Lung (tissue), 17 donors: ENCODE measurements at places on chromosomes 12 and 14. TPM values are rescaled to one million over a fixed set of nuclear protein-coding genes. Genes with fewer than 3 reads are reported as not detected.

The RPL10L gene
- total RNA-seq: not detected

The PLD4 gene
- 6.3 TPM for total RNA-seq

The PPM1H gene
- total RNA-seq: 9.0 TPM

The TTC9 gene
- total RNA-seq: 6.8 TPM

The KLHDC1 gene
- 5.9 TPM for total RNA-seq

The PRR4 gene
- total RNA-seq: 7.3 TPM

The LHX5 gene
- not detected for total RNA-seq

The RTL1 gene
- not detected for total RNA-seq

The TAS2R19 gene
- total RNA-seq: 25.0 TPM

The NINJ2 gene
- 5.8 TPM for total RNA-seq

The C1QL4 gene
- not detected for total RNA-seq

- no peak for DNase-seq
Measured at GRCh38 chr14:31895206-31895605, 181.9 kb upstream of the ARHGAP5 start.

GRCh38 chr12:57498132-57498502 lies 10.2 kb downstream of the MARS1 start:
- DNase-seq: no peak

- no peak for DNase-seq
Measured at GRCh38 chr12:5924342-5924741, 20.7 kb downstream of the ANO2 start.

DNA sequence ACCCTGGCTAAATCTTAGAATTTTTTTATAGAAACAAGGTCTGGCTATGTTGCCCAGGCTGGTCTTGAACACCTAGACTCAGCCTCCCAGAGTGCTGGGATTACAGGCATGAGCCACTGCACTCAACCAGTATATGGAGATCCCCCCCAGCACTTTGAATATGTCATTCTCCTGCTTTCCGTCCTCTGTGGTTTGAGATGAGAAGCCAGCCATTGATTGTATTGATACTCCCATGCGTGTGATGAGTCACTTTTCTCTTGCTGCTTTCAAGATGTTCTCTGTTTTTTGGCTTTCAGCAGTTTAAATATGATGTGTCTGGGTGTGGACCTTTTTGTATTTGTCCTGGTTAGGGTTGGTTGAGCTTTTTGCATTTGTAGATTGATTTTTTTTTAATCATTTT lies 75.2 kb upstream of the DNM1L start:
- DNase-seq: no peak

- DNase-seq: no peak
Measured at GRCh38 chr12:11872055-11872454, 198.7 kb upstream of the BCL2L14 start.

- no peak for DNase-seq
Measured at GRCh38 chr12:58710901-58711300, 209.4 kb downstream of the LRIG3 start.

- DNase-seq: no peak
Measured at GRCh38 chr14:78142998-78143397, 27.2 kb upstream of the NRXN3 start.

DNA sequence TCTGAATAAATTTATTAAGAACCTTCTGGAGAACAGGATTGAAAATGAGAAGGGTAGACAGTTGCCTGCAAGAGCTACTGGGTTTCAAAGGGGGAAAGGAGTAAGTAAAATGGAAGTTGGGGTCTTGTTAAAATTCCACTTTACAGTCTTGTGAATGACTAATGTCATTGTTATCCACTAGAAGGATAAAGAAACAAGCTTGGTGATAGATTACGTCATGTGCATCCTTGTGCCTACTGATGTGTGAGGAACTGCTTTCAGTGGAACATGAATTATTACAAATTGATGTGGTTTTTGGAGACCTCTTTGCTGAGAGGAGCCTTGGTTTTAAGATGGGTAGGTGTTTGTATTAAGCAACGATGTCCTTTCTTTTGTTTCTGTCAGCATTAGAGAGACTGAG lies 272.5 kb upstream of the PRICKLE1 start:
- no peak for DNase-seq

- DNase-seq: peak; percentile 82
Measured at GRCh38 chr12:116525418-116526001, 33.7 kb upstream of the MAP1LC3B2 start.

GRCh38 chr14:91114079-91115065 lies 499 bp downstream of the DGLUCY start:
- peak; percentile 87 for DNase-seq

DNA sequence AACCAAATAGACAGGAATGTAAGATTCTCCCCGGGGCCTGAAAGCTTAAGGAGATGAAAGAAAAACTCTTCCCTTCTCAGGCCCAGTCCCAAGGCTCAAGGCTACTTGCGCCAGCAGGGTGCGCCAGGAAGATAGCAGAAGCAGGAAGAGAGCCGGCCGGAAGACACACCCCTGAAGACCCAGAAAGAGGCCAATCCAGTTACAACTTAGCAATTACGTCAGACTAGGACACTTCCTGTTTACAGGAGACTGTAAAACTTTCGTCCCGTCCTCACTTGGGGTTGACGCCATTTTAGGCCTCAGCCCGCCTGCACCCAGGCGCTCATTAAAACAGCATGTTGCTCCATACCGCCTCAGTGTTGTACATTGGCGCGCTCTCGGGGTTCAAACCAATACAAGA lies 9.4 kb downstream of the COX16 start:
- DNase-seq: no peak

- no peak for DNase-seq
Measured at GRCh38 chr14:88164906-88165534, 158.0 kb downstream of the KCNK10 start.

- peak; percentile 93 for DNase-seq
Measured at GRCh38 chr12:13211859-13212664, 15.5 kb downstream of the EMP1 start.

DNA sequence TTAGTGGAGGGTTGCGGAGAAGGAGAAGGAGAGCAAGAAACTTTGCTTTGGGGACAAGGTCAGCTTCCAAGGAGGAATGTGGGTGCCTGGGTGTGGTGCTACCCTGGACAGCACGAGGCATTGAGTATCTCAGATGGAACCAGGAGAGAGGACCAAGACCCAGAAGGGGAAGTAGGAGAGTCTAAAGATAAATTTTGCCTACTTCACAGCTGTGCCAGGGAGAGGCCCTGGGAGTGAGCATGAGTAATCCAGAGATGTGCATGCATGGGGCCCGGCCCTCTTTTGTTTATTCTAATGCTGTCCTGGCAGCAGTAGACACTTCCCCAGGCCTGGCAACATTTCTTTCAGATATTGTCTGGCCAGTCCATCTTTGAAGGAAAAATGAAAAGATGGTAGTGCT lies 49.5 kb upstream of the GNPNAT1 start:
- no peak for DNase-seq

- no peak for DNase-seq
Measured at GRCh38 chr12:3262470-3262869, 185.3 kb downstream of the TSPAN9 start.

DNA sequence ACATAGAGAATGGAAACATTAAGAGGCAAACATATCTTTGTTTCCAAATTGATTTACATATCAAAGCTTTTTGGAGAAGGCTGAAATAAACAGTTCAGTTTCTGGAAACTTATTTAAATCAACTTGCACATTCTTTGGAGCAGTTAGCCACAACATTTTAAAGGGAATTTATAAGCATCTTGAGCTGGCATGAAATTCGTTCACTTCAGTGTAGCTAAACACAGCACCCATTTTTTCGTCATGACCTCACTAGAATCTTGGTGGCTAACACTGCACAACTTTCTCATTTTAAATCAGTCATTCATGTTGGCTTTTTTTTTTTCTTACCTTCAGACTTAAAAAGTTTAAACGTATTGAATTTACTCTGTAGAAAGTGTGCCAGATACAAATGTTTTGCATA lies 1139.9 kb upstream of the FLRT2 start:
- DNase-seq: no peak

GRCh38 chr14:85468816-85469215 lies 61.1 kb upstream of the FLRT2 start:
- DNase-seq: peak; percentile 26

DNA sequence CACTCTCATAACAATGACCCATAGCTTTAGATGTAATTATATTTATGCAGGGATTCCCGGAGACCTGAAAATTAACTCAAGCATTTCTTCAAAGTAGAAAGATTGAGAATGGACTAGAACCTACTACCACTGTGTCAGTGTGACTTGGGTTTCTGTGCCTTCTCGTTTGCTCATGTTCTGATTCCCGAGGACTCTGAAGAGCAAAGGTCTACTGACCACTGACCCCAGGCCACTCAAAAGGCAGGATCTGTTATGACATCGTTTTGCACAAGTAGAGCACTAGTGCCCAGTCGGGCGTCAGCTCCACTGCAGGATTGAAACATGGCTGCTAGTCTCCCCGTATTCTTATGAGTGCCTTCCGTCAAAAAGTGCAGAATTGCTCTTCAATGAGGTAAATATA lies 53.8 kb upstream of the DHRS4 start:
- DNase-seq: no peak

DNA sequence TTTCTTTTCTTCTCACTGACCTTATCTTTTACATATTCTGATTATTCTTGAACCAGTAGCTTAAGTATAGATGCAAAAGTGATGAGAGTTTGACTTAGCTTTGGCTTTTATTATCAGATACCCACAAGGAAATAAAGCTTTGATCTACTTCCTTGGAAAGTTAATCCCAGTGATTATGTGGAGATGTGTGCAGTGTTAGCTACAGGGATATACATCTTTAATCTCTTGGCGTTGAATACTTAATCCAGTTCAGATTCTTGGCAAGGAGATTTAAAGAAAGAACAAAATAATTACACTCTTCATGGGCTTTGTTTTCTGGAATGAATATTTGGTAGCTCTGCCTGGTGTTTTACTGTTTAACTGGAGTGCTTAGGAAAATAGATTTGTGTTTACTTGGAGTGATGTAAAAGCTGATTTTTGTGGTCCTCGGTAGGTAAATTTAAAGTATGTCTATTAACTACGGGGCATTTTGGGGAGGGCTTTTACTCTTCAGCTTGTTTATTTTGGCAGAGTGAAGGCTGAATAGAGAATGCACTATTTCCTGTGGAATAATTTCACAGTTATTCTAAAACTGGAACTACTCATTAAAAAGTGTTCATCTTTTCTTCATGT lies 150.1 kb upstream of the LRIG3 start:
- DNase-seq: peak; percentile 57

DNA sequence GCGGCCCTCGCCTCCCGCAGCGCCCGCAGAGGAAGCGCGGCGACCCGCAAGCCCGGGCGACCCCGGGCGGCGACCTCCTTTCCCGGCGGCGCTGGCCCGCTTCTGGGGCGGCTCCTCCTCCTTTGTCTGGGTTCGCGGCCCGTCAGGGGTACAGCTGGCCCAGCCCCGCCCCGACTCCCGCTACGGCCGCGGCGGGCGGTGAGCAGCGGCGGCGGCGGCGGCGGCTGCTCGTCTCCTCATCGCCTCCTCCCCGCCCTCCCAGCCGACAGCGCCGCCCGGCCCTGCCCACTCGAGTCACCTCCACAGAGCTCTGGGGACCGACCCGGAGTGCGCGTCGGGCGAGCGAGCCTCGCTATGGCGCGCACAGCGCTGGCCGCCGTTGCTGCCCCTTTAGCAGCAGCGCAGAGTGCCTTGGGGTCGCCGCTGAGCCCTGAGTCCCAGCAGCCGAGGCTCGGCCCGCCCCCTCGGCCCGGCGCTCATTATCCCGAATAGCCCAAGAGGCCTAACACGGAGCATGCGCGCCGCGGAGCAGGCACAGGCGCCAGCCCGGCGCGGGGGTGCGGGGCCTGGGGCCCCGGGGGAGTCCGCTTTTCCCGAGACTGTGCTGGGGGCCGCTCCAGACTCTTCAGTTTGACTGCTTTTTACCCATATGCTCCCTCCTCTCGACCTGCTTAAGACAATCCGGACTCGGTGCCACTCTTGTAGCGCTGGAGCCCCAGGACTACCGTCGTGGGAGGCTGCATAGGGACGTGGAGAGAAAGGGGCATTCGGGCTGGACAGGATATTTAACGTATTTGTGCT lies at the start of gene SOS2:
SOS2 (minus strand) TSS at position 104 of the 801 bp plus-strand sequence. CDS start 295 bp downstream, outside the sequence.
- peak; percentile 95 for DNase-seq

GRCh38 chr12:100215209-100215608 lies 14.6 kb downstream of the ACTR6 start:
- DNase-seq: no peak

GRCh38 chr14:103020271-103021170 lies 36.8 kb downstream of the CDC42BPB start:
- DNase-seq: peak; percentile 48

- no peak for DNase-seq
Measured at GRCh38 chr12:116616536-116617248, 57.5 kb downstream of the MAP1LC3B2 start.

DNA sequence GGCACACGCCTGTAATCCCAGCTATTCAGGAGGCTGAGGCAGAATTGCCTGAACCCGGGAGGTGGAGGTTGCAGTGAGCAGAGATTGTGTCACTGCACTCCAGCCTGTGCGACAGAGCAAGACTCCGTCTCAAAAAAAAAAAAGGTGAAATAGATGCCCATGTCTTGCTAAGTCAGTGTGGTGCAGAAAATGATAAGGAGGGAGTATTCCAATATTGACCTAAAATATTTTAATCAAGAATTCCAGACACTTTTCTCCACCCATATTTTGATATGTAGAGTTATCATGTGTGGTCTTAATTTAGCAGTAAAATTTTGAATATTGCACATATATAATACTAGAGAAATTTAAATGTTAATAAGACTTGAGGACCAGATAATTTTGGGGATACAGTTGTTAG lies 57.7 kb downstream of the WNK1 start:
- no peak for DNase-seq

DNA sequence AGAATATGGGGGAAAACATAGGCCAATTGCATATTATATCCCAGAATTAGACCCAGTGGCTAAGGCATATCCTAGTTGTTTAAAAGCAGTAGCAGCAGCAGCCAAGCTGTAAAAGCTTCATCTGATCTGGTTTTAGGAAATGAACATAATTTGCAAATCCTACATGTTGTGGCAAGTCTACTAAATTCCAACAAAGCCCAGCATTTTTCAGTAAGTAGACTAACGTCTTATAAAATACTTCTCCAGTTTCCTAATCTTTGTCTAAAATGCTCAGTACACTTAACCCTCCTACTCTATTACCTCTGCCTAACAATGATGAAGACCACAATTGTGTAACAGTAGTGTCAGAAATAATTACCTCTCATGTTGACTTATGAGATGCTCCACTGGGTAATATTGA lies 70.9 kb upstream of the RERGL start:
- DNase-seq: no peak

DNA sequence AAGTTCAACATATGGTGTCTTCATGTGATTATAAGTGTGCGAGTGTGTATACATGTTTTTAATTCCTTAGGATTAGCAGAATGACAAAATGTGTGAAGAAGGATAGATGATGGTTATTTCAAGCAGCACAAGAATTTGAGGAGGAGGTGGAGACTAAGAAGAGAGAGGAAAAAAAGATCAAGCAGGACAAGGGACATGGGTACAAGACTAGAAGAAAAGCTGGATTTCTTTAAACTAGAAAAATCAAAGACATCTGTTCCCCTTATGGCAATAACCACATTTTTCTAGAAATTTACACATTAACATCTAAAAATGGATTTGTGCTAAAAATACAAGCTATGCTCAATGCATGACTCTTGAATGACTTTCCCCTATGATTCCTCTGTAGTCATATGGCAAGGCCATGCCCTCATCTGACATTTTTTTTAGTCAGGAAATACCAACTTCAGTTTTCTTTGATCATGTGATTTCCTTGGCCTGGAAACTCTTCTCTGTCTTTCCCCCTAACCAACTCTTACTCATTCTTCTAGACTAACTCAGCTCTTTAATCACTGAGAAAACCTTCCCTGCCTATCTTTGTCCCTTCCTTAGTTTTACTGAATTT lies 435.8 kb downstream of the NRXN3 start:
- DNase-seq: no peak
